ENCODE measurements at places on chromosomes 6 and 20.

DNA sequence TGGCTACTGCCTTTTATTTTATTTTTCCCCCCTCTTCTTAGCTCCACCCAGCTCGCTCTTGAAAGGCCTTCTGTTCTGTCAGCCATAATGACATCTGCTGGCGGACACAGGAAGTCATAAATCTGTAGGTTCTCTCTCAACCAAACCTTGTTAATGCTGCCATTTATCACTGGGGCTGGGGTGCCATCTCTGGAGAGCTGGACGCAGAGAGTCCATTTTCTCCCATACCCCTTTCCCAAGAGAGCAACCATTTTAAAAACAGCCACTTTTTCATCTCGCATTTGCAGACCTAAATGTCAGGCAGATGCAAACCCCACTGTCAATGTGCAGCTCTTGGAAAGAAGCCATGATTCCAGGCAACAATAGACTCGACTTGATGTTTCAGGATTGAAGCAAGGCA, 13.0 kb upstream of the TSHZ2 start:
- DNase-seq, result no peak

DNA sequence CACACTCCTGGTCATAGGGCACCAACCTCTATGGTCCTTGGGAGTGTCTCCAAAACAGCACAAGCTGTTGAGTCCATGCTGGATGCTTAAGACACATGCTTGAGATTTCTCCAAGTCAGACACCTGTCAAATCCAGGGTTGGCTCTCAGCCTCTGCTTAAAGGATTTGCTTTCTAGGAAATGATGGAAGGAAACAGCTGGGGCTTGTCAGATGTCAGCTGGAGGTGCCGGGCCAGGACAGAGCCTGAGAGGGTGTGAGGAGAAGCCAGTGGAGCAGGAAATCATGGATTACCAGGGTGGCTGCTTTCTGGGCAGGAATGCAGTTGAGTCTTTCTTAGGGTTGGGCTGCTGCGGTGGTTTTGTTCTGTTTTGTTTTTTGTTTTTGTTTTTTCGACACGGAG, 83.0 kb upstream of the FAM184A start:
- DNase-seq, result peak; percentile 61

DNA sequence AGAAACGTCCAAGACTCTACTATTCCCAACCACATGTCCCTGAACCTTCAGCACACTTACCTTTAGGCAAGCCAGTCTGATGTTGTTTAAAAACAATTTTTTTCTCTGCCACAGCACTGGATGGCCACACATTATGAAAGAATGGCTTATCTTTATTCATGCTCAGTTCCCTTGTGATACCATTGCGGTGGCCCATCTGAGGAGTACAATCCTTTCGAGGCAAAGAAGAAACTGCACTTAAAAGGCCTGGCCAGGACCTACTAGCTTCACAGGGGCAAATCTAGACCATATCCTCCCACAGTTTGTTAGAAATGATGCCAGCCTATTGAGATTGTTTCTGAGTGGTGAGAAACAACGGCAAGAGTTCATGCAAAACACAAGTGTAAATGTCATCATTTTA, 88.4 kb upstream of the PLEKHG1 start:
- DNase-seq, result no peak

DNA sequence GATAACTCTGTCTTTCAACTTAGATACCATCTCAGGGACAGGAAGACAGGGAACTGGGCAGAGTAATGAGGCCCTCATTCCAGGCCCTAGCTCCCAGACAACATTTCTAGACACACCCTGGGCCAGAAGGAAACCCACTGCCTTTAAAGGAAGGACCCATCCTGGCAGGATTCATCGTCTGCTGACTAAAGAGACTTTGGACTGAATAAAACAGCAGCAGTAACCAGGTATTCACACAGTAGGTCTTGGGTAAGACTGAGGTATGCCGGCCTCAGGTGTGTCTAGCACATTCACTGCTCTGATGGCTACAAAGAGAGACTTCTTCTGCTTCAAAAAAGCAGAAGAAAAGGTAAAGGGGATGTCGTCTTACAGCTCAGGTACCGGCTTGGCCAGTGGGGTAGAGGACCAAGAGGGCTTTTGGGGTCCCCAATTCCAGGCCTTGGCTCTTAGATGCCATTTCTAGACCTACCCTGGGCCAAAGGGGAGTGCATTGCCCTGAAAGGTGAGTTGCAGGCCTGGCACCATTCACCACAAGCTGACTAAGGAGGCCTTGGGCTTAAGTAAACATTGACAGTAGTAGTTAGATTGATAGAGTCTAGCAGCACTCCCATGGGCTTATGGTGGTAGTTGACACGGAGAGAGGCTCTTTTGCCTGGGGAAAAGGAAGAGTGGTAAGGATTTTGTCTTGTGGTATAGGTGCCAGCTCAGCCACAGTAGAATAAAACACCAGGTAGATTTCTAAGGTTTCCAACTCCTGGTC, 13.4 kb downstream of the SNX14 start:
- no peak for DNase-seq

GRCh38 chr6:43796168-43796567, 26.2 kb downstream of the VEGFA start:
- DNase-seq, result no peak

DNA sequence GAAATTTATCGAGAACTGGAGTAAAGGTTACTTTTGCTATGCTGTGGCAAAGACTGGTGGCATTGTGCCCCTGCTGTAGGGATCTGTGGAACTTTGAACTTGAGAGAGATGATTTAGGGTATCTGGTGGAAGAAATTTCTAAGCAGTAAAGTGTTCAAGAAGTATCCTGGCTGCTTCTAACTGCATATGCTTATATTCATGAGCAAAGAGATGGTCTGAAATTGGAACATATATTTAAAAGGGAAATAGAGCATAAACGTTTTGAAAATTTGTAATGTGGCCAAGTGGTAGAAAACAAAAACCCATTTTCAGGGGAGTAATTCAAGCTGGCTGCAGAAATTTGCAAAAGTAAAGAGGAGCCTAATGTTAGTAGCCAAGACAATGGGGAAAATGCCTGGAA, 12.3 kb upstream of the UFL1 start:
- DNase-seq, result no peak

- DNase-seq, result peak; percentile 65
These were observed 101.4 kb downstream of the ADGB start for GRCh38 chr6:146700078-146700686.

- peak; percentile 41 for DNase-seq
These were observed 15.3 kb downstream of the ANKRD60 start for GRCh38 chr20:58213121-58213520.

- no peak for DNase-seq
These were observed 1.0 kb upstream of the SGK1 start for GRCh38 chr6:134318974-134319281.

- no peak for DNase-seq
These were observed 157.9 kb downstream of the OGFRL1 start for GRCh38 chr6:71446470-71446869.

- DNase-seq, result no peak
These were observed 272.5 kb upstream of the SGK1 start for GRCh38 chr6:134590449-134590848.

DNA sequence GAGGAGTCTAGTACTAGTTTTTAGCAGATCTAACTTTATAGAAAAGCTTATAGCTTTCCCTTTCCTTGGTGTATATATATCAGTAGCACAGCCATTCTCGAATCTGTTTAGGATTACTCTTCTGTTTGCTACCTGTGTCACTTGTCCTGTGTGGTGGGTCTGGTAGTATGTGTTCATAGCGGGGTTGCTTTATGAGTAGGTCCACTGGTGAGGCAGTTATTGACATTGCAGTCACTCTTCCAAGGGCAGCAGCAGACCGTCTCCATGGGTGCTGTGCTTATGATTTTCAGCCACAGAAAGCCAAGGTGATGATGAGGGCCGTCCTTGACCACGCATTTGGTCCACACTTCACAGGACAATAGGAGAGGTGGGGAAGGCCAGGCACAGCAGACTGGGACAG, 171.5 kb downstream of the CDKAL1 start:
- DNase-seq, result no peak

- no peak for DNase-seq
These were observed 371.0 kb upstream of the RUNX2 start for GRCh38 chr6:44957156-44957555.

DNA sequence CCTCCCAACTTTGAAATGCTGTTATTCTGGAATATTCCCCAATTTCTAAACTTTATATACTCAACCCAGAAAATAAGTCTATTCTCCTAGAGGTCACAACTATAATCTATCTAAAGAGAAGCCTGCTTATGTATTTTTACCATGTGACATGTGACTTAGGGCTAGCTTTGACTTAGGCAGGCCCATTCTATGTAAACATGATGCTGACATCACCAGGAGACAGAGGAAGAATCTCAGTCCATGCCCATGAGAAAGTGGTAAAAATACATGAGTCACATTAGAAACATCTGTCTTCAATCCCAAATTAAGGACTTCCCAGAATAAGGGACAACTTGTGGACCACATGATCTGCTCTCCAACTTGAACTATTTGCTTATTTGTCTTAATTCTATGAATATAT, 113.6 kb upstream of the ID4 start:
- DNase-seq, result no peak

- no peak for DNase-seq
These were observed 139.5 kb upstream of the BEND6 start for GRCh38 chr6:56815436-56815835.

GRCh38 chr6:114569669-114570068, 226.8 kb upstream of the HS3ST5 start:
- DNase-seq, result peak; percentile 36

- no peak for DNase-seq
These were observed 649.2 kb downstream of the MMUT start for GRCh38 chr6:48813836-48814235.

DNA sequence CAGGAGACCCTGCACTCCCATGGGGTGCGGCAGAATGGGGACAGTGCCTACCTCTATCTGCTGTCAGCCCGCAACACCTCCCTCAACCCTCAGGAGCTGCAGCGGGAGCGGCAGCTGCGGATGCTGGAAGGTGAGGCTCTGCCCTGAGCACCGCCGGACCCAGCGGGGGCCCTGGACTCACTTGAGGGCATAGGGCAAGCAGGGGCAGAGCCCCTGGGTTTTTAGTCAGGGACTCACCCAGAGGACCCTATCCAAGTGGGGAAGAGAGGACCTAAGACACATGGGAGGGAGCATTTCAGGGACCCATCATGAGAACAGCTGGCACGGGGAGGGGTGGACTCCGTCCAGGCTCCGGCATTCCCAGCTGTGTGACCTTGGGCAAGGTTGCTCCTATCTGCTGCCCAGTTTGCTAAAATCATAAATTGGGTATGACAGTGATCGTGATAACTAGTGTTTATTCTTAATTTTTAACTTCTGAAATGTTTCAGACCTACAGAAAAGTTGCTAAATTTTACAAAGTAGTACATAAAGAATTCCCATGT, 9.8 kb downstream of the RBCK1 start:
- no peak for DNase-seq

- DNase-seq, result no peak
These were observed 934 bp downstream of the KCNK5 start for GRCh38 chr6:39228111-39228971.

DNA sequence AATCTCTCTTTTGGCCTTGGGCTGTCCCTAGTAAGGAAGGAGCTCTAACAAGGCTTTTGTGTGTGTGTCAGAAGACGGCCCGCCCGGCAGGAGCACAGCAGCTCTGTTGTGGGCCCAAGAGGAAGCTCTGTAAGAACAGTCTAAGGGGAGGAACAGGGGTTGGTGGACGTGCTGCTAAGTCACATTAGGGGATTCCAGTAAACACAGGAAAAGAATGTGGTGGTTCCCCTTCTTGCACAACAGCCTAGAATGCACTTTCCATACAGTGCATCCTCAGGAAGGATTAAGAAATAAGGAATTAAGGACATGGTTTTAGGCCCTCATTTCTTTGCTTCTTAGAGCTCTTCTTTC, 114.5 kb downstream of the RNF144B start:
- DNase-seq, result no peak

- no peak for DNase-seq
These were observed 190.8 kb downstream of the MTFR2 start for GRCh38 chr6:136059308-136059707.

DNA sequence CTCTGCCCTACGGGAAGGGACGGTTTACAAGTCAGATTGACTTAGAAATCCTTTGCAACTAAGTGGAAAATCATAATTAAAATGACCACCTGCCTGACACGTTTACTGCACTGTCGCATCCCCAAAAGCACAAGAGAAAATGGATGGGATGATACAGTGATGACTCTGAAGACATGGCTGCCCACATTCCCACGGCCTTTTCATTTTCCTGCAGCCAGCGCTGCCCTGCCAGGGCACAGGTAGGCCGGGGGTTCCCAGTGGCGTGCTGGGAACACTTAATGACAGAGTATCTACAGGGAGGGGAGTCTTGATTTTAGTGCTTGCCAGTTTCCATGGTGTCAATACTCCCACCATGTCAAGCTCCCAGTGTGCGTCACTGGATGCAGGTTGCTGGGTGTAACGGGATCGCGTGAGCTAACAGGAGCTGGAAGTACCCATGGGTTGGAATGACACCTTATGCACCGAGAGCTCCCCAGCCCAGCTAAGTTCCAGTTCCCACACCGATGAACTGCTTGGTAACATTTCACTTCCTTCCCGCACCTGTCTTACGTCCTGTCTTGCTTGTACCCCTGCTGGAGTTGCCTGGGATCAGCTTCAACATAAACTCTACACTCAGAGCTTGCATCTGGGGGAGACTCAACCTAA, 129.0 kb downstream of the ANKRD60 start:
- DNase-seq, result no peak

- no peak for DNase-seq
These were observed 227.5 kb upstream of the FAM83B start for GRCh38 chr6:54619102-54619501.

DNA sequence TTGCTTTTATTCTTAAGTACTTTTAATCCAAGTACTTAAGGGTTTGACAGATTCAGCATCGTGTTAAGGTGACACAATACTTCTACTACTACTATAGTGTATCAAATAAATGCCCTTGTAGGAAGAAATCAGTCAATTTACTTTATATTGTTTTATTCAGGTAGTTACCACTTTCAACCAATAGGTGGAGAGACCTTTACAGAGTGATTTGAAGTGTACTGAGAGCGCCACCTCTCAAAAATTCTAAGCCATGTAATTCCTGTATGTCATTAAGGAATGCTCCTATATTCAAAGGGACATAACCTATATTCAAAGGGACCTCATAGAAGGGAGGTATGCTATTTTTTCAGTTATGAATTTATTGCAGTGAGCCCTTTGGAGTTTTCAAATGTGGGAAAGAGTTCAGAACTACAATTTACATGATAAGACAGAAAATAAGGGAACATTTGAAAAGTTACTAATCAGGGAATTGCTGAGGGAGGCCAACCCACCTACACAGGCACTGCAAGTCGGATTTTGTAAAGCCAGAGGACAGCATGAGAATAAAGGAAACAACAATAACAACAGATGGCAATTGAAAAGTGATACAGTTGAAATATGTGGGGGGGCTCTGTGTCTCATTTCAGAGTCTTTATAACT, 955.6 kb downstream of the TBC1D32 start:
- DNase-seq, result no peak
